ENCODE measurements at places on chromosomes 2 and 18. TPM values are rescaled to one million over a fixed set of nuclear protein-coding genes. Genes with fewer than 3 reads are reported as not detected.

GRCh38 chr2:42788-43187 lies 3.5 kb downstream of the FAM110C start:
- DNase-seq = no peak
- peaks cover 49% of the 10 kb centered on the region for H3K27me3 ChIP-seq
- peaks cover 9% of the 10 kb centered on the region for H3K4me1 ChIP-seq

GRHL1 gene
- polyA plus RNA-seq = 0.53 TPM

KLHL30 gene
- 0.22 TPM for polyA plus RNA-seq

GRCh38 chr18:31684279-31685096 lies at the start of gene B4GALT6:
Gene B4GALT6, minus strand, starts transcription at chr18:31684581. Its CDS starts 155 bp downstream, at chr18:31684426.
- peak within 1 kb of the TSS; percentile 73 for H3K4me3 ChIP-seq
- H3K36me3 ChIP-seq = no peaks in the 10 kb centered on the region
- DNase-seq = peak; percentile 82
- H3K4me1 ChIP-seq = peaks cover 18% of the 10 kb centered on the region
- H3K27me3 ChIP-seq = no peaks in the 10 kb centered on the region

- H3K4me3 ChIP-seq = no peak overlapping the region
- DNase-seq = no peak
- peaks cover 72% of the 10 kb centered on the region for H3K4me1 ChIP-seq
- peak overlapping the region; percentile 27 for H3K27ac ChIP-seq
- H3K36me3 ChIP-seq = no peaks in the 10 kb centered on the region
Observed at GRCh38 chr2:230666885-230667712, 45.5 kb upstream of the CAB39 start.

- H3K27ac ChIP-seq = no peak overlapping the region
- no peaks in the 10 kb centered on the region for H3K36me3 ChIP-seq
- DNase-seq = no peak
- H3K27me3 ChIP-seq = no peaks in the 10 kb centered on the region
- no peak overlapping the region for H3K4me3 ChIP-seq
- no peaks in the 10 kb centered on the region for H3K4me1 ChIP-seq
Observed at GRCh38 chr2:29892585-29893259, 28.7 kb downstream of the ALK start.

GRCh38 chr2:162365392-162365791 lies 21.5 kb downstream of the GCA start:
- no peak for DNase-seq
- H3K27ac ChIP-seq = no peak overlapping the region
- H3K4me3 ChIP-seq = no peak overlapping the region

GRCh38 chr18:48913201-48913600 lies 37.6 kb downstream of the SMAD7 start:
- DNase-seq = peak; percentile 81
- H3K27me3 ChIP-seq = no peaks in the 10 kb centered on the region
- H3K4me3 ChIP-seq = no peak overlapping the region
- no peak overlapping the region for H3K27ac ChIP-seq
- H3K4me1 ChIP-seq = peaks cover 4% of the 10 kb centered on the region
- H3K36me3 ChIP-seq = no peaks in the 10 kb centered on the region

GRCh38 chr2:38141501-38141900 lies 65.5 kb upstream of the CYP1B1 start:
- DNase-seq = no peak
- no peaks in the 10 kb centered on the region for H3K27me3 ChIP-seq
- peaks cover 19% of the 10 kb centered on the region for H3K4me1 ChIP-seq
- no peak overlapping the region for H3K27ac ChIP-seq
- H3K36me3 ChIP-seq = no peaks in the 10 kb centered on the region

DNA sequence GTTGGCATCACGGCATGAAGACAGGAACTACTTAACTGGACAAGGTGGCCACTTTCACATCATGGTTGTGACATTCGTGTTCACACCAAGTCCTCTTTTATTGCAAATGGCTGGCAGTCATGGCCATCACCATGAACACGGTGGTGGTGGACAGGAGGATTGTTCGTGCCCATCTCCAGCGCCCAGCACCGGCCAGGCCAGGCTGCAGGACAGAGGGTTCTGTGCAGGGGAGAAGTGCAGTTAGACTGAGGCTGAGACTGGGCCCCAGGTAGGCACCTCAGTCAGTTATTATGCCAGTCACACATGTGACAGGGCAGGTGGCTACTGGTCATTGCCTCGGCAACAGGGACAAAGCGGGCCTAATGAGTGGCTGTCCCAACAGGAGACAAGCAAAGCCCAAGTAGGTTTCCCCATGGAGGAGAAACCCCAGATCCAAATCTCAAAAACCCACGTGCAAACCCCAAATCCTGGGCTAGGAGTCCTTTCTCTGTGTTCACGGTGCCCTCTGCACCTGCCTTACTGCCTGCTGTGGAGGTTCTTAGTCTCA lies 468.1 kb upstream of the MYT1L start:
- no peak for DNase-seq
- H3K36me3 ChIP-seq = no peaks in the 10 kb centered on the region
- no peaks in the 10 kb centered on the region for H3K27me3 ChIP-seq
- no peaks in the 10 kb centered on the region for H3K4me1 ChIP-seq
- no peak overlapping the region for H3K27ac ChIP-seq
- no peak overlapping the region for H3K4me3 ChIP-seq

DNA sequence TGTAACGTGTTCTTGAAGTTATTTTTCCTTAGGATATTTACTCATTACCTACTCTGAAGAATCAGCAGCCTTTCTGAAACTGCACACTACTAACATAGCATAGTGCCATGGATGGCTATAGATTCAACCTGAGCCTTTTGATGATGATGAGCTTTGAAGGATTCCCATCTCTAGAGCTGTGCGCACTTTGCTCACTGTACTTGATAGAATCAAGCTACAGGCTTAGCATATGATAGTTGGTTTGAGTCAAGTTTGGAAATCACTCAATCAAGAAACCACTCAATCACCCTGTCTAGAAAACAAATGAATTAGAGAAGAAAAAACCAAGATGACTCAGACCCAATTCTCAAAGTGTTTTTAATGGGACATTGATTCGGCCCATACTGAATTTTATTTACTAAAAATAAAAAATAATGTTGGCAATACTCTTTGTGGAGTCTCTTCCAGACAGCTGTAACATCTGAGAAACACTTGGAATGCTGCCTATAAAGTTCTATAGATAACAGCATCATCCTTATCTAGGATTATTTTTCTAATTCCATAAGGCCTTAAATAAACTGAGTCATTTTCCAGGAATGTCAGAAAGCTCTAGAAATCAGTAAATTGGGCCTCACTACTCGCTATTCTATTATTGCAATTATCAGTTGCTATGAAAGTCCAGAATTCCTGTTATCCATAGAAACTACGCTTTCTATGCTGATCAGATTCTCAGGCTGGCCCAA lies 259.0 kb upstream of the ERBB4 start:
- no peak for DNase-seq
- no peaks in the 10 kb centered on the region for H3K4me1 ChIP-seq
- no peaks in the 10 kb centered on the region for H3K27me3 ChIP-seq
- H3K36me3 ChIP-seq = no peaks in the 10 kb centered on the region

NTSR2 gene
- not detected for polyA plus RNA-seq

DNA sequence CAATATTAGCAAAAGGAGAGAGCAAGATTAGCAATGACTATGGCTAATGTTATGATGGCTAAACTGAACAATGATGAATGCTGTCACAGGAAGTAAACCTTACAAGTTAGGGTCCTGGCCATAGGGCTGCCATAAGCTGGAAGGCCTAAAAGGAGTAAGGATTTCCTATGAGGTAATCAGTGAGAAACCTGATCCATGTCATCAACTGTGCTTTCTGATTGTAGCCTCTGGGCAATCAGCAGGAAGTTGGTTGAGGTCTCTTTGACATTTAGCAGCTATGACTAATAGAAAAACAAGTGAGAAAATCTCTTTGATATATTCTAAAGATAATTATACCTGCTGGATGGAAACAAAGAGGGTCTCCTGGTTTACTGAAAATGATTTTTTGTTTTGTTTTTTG lies 193.0 kb downstream of the RAB3GAP1 start:
- no peak for DNase-seq
- no peaks in the 10 kb centered on the region for H3K36me3 ChIP-seq
- H3K4me1 ChIP-seq = no peaks in the 10 kb centered on the region
- no peak overlapping the region for H3K27ac ChIP-seq

STPG4 gene
- polyA plus RNA-seq = not detected

ERBB4 gene
- under 0.01 TPM for polyA plus RNA-seq

- peak overlapping the region; percentile 1 for H3K27ac ChIP-seq
- no peak overlapping the region for H3K4me3 ChIP-seq
- H3K36me3 ChIP-seq = no peaks in the 10 kb centered on the region
Observed at GRCh38 chr2:61689568-61689967, 151.4 kb upstream of the XPO1 start.

DNA sequence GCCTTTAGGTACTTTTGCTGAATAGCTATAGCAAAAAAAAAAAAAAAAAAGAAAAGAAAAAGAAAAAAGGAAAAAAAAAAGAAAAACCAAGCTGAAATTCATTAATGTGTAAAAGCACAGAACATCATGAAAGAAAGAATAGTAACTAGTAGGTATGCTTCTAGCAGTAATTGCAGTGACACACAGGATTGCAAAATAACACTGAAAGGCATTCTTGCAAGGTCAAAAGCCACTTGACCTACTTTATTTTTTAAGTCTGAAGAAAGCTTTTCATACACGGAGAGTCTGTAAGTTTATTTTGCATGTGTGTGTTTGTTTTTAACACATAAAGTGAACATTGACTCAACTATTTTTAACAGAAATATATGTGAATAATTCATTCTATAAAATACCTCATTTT lies 54.4 kb downstream of the DOK6 start:
- no peak overlapping the region for H3K4me3 ChIP-seq
- no peaks in the 10 kb centered on the region for H3K36me3 ChIP-seq
- no peak for DNase-seq
- no peaks in the 10 kb centered on the region for H3K4me1 ChIP-seq
- no peak overlapping the region for H3K27ac ChIP-seq
- H3K27me3 ChIP-seq = no peaks in the 10 kb centered on the region

DNA sequence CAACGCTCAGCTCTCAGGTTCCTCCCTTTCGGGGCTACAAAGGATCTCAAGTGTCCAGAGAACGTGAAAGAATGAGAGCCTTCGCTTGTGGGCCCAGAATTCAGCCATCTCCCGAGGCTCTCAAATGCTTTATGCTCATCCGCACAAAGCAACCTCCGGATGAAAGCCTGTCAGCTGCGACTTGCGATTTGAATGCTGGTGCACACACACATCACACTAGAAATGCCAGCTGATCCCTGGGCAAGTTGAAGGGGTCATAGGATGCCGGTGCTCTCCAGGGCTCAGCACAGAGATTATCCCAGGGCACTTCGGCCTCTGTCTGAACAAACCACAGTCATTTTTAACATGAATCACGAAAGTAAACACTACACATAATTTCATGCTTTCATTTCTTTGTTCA lies 141.8 kb upstream of the MYT1L start:
- no peak for DNase-seq
- H3K27me3 ChIP-seq = no peaks in the 10 kb centered on the region
- no peaks in the 10 kb centered on the region for H3K4me1 ChIP-seq

DNA sequence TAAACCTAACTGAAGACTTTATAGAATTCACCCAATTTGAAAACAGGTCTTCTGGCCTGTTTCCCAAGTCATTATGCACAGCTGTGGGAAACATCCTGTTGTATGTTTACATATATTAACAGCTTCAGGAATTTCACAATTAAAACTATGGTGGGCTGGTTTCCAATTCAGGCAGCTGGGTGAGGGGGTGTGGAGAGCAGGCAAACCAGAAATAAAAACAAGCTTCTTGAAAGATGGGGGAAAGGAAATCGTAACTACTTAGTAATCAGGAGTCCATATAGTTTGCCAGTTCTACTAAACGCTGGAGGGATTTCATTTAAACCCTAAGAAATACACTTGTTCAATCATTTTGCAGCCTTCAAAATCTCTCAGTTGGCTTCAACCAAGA lies 22.8 kb downstream of the ATP8B1 start:
- peak overlapping the region; percentile 52 for H3K27ac ChIP-seq
- H3K27me3 ChIP-seq = no peaks in the 10 kb centered on the region
- H3K36me3 ChIP-seq = no peaks in the 10 kb centered on the region

FN1 gene
- 28.0 TPM for polyA plus RNA-seq

GRCh38 chr18:13369756-13370510 lies 151.4 kb downstream of the LDLRAD4 start:
- H3K27me3 ChIP-seq = no peaks in the 10 kb centered on the region
- H3K4me1 ChIP-seq = peaks cover 11% of the 10 kb centered on the region
- no peak overlapping the region for H3K4me3 ChIP-seq
- H3K36me3 ChIP-seq = no peaks in the 10 kb centered on the region

UGT1A3 gene
- not detected for polyA plus RNA-seq

- no peak for DNase-seq
- no peaks in the 10 kb centered on the region for H3K27me3 ChIP-seq
- H3K4me1 ChIP-seq = no peaks in the 10 kb centered on the region
- H3K27ac ChIP-seq = no peak overlapping the region
- no peak overlapping the region for H3K4me3 ChIP-seq
Observed at GRCh38 chr2:147390475-147390874, 454.4 kb upstream of the ACVR2A start.

SERPINB4 gene
- not detected for polyA plus RNA-seq

- H3K27me3 ChIP-seq = no peaks in the 10 kb centered on the region
- H3K4me3 ChIP-seq = no peak overlapping the region
- no peak overlapping the region for H3K27ac ChIP-seq
Observed at GRCh38 chr2:234968631-234969305, 17.0 kb downstream of the SH3BP4 start.

ARHGAP28 gene
- polyA plus RNA-seq = 2.6 TPM

DNA sequence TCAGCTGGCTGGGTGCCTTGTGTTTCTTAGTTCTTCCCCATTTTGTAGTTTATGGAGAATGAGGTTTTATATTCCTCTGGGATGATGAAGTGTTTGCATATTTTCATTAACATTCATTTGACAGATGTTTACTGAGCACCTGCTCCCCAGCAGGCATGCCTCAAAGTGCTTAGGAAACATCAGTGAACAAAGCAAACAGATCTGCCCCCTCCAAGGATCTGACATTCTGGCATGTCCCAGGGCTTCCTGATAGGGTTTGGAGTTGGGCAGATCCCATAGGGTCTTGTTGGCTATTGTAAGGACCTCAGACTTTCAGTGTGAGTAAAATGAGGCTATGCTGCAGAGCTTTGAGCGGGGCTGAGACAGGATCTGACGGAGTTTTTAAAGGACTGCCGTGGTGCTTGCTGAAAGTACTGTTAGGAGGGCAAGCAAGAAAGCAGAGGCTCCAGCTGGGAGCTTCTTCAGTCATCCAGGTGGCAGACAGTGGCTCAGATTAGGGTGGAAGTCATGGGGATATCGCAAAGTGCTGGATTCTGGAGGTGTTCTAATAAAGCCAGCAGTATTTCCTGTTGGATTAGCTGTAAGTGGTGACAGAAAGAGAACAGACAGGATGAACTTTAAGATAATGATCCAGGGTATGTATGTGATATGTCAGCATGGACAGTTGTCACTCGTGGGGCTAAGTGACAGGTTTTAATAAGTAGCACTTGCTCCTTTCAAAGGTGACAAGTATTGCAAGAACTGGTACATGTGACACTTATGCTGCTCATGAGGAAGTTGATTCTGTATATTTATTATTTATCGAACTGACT lies 11.3 kb upstream of the IAH1 start:
- DNase-seq = no peak
- H3K27ac ChIP-seq = no peak overlapping the region
- H3K27me3 ChIP-seq = no peaks in the 10 kb centered on the region
- H3K36me3 ChIP-seq = peaks cover 3% of the 10 kb centered on the region
- H3K4me1 ChIP-seq = peaks cover 7% of the 10 kb centered on the region
- H3K4me3 ChIP-seq = no peak overlapping the region

- DNase-seq = no peak
- H3K4me3 ChIP-seq = no peak overlapping the region
- no peaks in the 10 kb centered on the region for H3K4me1 ChIP-seq
- no peak overlapping the region for H3K27ac ChIP-seq
Observed at GRCh38 chr18:3879836-3880120, 429.8 kb downstream of the TGIF1 start.

All from spleen (tissue), 13 donors.